Urinary bladder (tissue), 4 donors: ENCODE measurements at places on chromosomes 6 and 20. TPM values are rescaled to one million over a fixed set of nuclear protein-coding genes. Genes with fewer than 3 reads are reported as not detected.

Gene DNMT3B
- total RNA-seq: 2.4 TPM

DNA sequence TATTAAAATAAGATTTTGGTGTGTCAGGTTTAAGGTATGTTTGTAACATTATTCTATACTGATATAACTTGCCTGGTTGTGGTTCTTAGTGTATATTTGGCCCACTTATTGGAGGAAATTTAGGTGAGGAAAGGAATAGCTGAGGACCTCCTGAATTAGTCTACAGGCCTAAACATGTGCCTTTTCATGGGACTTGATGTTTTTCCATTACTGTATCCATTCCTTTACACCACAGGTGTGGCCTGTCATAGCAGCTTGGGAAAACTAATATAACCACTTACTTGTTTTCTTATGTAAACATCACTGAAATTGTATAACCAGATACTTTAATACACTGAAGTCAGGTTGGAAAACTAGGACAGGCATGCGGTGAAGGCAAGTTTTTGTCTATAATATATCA, 27.6 kb downstream of the BCKDHB start:
- DNase-seq: no peak

Gene ANKRD66
- not detected for total RNA-seq

Gene PPIL4
- 60.9 TPM for total RNA-seq

- DNase-seq: no peak
Observed at GRCh38 chr20:31797364-31797763, 21.8 kb upstream of the MYLK2 start.
